Neuronal stem cell (in vitro differentiated cells): ENCODE measurements at places on chromosomes 4 and X.

DNA sequence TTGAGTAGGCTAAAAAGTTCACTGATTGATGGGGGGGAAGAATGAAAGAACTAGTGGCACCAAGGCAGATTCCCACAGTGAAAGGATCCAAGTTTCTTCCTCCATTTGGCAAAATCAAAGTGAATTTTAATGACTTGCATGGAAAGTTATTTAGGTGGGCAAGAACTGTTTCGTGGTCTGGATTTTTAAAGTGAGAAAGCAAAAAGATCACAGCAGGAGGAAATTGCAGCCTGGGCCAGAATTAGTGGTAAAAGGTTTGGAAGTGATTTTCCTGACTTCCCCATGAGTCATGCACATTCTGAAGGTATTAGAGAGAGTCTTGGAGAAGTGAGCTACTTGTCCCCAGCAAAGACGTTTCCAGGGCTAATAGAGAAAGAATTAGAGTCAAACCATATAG is 207.8 kb downstream of the ANTXR2 start:
- no peak for DNase-seq

GRCh38 chrX:152632445-152633097 is 5.1 kb upstream of the GABRQ start:
- DNase-seq = peak; percentile 31

DNA sequence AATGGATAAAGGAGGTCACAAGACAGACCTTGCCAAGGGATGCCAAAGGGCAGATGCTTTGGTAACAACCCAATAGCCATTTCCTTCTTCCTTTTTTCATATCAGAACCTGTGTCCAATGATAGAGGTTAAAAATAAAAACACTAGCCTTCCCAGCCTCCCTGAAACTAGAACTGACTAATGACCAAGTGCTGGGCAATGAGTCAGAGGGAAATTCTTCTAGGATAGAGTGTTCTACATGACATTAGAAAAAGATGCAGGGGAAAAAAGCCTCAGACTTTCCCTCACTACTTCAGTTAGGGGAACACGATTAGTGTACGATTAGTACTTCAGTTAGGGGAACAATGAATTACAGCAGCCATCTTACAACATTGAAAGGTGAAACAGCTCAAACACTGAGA is 29.3 kb upstream of the FAM47C start:
- no peak for DNase-seq

DNA sequence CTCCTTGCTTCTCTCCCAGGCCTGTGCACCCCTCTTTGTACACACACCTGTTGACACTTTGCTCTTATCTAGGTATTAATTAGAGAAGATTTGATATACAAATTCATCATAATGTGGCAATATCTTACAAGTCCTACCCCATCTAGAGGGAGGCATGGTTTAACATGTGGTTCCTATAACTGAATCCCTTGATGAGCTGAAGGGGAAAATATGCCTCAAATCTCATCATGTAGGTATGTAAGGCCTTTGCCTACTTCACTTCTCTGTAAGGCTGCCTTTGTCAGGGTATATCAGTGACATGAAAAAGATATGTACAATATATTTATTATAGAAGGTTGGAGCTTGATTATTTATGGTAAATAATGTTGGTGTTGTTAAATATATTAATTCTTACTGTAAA is 31.9 kb downstream of the HTR2C start:
- DNase-seq = no peak

DNA sequence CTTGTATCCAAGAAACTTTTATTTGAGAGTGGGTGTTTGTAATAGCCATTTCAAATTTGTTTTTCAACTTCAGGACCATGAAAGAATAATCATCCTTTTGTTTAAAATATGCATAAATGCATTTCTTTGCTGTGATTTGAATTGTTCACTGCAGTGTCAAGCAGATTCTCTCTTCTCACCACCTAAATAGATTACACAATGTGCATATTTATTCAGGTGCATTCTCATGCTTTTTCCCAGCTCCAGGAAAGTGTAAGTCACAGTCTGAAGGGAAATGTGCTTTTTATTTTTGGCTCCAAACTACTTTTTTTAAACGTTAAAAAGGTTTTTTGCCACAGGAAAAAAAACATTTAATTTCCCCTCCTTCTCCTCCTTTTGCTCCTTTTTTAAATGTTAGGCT is 17.5 kb downstream of the C4orf33 start:
- no peak for DNase-seq

- DNase-seq = no peak
Observed at GRCh38 chrX:21974011-21974385, 33.5 kb downstream of the SMS start.

DNA sequence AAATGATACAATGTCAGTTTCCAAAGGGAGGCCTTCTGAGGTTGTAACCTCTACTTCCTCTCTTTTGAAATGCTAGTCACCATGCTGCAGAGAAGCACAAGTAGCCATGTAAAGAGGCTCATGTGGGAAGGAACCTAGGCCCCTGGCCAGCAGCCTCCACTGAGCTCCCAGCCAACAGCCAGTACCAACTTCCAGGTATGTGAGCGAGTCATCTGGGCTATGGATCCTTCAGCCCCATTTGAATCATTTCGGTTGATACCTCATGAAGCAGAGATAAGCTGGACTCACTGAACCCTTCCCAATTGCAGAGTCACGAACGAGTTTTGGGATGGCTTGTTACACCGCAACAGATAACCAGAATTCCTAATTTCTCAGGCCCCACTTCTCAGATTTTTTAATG is 187.0 kb upstream of the LDB2 start:
- no peak for DNase-seq

DNA sequence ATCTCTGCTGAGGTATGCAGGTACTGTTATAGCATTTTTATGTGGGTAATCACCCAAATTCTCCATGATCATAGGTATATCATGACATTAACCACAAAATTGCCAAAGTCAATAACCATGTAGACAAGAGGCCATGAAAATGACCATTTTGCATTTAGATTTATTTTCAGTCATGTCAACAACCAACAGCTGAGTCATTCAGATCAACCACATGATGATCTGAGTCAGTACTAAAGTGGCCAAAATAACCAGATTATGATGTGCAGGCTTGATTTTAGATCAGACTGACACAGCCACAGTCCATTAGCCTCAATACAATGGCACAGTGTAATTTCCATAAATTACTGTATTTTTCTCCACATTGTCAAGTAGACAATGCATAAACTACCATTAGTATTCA is 240.5 kb downstream of the GRIA3 start:
- no peak for DNase-seq

GRCh38 chrX:20320461-20321159 is 53.9 kb upstream of the RPS6KA3 start:
- no peak for DNase-seq

DNA sequence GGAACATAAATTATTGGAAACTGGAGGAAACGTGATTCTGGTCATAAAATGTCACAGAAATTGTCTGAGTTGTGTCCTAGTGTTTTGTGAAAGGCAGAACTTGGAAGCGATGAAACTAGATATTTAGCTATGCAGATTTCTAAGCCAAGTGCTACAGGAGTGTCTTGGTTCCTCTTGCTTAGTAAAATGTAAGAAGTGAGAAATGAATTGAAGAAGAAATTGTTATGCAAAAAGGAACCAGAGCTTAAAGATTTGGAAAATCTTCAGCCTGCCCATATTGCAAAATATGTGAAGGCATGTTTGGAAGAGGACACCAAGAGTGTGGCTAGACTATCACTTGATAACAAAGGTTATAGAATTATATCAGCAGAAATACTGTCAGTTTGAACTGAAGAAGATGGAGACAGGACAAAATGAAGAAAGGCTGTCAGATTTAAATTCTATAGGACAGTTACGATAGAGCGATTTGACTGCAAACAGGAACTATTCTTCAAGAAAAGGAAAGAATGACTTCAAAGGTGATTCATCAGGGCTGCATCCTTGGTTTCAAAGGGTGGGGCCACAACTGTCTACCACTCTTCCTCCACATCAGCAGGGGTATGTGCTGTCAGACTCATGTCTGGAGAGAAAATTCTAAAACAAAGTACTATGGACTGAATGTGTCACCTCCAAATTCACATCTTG is 9.4 kb upstream of the CDS1 start:
- DNase-seq = no peak

GRCh38 chr4:123856689-123857545 is 460.3 kb downstream of the SPRY1 start:
- DNase-seq = peak; percentile 23
